ENCODE measurements at places on chromosomes 11 and 22.
A peak's percentile ranks its signal among the peaks of the same experiment; 100 is the strongest.

- no peak for DNase-seq
These were observed 4.5 kb downstream of the PRDM10 start for GRCh38 chr11:129998107-129998506.

DNA sequence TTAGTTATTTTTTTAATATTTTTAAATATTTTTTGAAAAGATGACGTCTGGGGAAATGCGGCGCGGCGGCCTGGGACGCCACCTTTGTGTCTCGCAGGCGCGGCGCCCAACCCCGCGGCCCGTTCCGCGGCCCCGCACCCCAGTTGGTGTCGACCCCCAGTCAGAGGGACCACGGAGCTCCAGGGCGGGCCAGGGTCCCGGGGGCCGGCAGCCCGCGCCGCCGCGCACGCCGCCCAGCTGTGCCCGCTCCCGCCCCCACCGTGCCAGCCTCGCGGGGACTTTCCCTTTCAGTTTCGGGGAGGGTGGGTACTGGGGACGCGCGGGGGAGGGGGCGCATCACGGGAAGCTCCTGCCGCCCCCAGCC, 1.6 kb downstream of the CCND1 start:
- peak; percentile 48 for DNase-seq

DNA sequence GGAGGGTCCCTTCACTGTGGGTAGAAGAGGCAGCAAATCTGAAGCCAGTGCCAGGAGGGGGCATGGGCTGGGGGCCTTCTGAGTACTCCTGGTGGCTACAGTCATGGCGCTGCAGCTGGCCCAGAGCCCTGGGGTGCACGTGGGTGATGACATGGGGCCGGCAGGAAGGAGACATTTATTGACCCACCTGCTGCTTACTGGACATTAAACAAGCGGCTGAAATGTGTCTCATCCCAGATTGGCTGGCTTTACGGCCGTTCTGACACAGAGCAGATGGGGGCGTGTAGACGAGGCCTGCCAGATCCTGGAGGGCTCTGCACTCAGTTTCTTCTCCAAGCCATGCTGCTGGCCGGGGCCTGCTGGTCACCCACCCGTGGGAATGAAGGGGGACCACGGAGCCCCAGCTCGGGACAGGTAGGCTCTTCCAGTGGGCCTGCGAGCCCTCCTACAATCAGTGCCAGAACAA, 906.9 kb downstream of the BRD1 start:
- no peak for DNase-seq

DNA sequence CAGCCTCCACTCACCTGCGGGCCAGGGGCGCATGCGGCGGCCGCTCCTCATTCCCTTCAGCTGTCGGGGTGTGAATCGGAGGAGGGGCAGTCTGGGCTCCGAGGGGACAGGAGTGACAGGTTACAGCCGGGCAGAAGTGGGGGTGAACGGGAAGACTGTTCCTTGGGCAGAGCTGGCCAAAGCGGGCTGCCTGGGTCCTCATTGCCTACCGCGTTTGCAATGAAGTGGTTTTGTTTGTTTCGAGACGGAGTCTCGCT, 733 bp downstream of the MEI1 start:
- DNase-seq = no peak

DNA sequence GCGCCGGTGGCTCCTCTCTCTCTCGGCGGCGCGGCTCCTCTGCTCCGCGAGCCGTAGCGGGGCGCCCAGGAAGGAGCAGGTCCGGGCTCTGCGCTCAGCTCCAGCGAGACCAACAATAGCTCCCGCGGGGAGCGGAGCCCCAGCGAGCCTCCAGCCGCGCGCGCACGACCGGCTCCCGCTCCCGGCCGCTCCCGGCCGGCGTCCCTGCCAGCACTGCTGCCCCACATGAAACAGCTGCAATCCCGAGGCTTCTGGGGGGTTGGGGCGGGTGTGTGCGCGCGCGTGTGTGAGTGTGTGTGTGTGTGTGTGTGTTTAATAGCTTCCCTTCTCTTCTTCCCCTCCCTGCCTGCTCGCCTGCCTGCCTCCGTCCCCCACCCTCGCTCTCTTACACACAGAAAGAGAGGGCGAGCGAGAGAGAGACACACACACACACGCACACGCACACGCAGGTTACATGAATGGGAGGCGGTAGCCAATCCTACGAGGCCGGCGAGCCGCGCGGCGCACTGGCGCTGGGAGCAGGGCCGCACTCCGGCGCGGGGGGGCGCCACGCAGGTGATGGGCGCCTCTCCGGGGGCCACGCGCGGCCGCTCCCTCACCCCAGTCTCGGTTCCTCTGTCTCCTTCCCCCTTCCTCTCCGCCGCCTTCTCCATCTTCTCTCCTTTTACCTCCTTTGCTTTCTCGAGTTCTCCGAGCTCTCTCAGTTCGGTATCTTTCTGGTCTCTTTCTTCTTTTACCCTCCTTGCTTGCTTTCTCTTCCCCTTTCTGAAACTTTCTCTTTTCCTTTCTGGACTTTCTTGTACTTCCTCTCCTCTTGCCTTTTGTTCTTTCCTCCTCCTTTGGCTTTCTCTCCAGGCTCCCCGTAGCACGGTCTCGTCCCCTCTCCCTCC, at the start of gene TENM4:
Gene TENM4 (minus strand): TSS at position 460 of the 890 bp plus-strand sequence. CDS start 371,086 bp downstream, outside the sequence.
- peak; percentile 17 for DNase-seq
